ENCODE measurements at places on chromosomes 6 and 20.
A peak's percentile ranks its signal among the peaks of the same experiment; 100 is the strongest.

DNA sequence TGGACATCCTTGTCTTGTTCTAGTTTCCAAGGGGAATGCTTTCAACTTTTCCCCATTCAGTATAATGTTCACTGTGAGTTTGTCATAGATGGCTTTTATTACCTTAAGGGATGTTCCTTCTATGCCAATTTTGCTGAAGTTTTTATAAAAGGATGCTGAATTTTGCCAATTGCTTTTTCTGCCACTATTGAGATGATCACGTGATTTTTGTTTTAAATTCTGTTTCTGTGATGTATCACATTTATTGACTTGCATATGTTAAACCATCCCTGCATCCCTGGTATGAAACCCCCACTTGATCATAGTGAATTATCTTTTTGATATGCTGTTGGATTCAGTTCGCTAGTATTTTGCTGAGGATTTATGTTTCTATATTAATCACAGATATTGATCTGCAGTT, 130.6 kb upstream of the TAB2 start:
- DNase-seq, result no peak

GRCh38 chr20:15026759-15027158, 689.3 kb upstream of the FLRT3 start:
- DNase-seq, result no peak

DNA sequence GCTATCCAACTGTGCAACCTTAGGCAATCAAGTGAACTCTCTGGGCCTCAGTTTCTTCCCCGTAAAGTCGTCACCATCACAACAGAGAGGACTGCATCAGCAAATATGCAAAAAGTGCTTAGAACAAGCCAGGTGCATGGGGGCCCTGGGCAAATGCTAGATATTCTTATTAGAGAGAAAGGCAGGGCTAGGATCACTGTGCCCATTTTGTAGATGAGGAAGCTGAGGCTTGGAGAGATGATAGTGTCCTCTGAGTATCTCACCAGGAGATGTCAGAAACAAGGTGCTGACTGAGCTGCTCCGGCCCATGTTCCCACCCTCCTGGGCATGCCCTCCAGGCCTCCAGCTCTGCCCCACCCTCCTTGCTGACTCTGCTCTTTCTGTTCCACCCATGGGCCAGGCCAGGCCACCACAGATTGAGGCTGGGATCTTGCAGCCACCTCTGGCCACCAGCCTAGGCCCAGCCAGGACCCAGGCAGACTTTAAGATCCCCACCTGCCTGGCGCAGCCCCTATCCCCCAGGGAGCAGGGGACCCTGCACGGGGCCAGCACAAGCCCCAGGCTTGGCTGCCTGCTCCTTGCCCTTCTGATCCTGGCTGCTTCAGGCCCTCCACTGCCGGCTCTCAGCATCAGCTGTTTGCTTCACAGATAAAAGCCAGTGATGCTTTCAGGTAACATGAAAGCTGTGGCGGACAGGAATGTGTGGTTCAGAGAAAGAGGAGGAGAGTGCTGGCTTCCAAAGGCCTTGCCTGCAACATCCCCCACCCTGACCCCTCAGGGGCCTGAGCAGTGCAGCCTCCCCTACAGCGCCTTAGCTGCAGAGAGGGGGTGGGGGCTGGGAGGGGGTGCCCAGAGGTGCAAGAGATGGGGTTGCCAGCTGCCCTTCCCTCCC, 47.6 kb downstream of the GRM4 start:
- no peak for DNase-seq

DNA sequence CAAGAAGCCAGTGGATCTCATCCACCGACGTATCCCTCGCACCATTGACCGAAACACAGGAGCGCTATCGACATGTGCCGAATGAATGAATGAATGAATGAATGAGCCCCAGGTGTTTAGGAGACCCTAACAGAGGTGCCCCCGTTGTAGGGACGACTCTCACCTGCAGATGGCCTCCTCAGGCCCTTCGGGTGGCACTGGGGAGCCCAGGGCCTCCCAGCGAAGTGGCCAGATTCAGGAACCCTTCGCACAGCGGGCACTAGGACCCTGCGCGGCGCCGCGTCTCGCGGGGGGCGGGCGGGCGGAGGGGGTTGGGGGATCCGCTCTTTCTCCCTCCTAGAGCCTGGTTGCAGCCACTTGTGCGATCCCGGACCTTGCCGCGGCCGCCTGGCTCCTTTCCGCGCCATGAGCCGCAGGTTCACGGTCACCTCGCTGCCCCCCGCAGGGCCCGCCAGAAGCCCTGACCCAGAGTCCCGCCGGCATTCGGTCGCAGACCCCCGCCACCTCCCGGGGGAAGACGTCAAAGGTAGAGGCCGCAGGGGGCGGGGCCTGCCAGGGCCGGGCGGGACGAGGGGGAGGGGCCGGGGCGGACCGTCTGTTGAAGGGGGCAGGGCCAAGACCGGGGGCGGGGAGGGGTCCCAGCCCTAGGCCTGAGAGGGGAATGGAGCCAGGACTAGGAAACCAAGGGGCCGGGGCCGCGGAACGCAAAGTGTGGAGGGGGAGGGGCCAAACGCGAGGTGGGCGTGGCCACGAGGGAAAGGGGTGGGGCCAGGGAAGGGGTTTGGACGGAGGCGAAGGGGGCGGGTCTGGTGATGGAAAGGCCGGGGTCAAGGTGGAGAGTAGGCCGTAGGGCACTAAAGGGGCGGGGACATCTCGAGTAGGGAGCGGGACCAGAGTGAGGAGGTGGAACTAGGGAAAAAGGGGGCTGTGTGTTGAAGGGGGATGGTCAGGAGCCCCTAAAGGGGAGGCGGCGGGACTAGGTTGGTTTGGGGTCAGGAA, 7.4 kb upstream of the SLC12A5 start:
- peak; percentile 73 for DNase-seq

- DNase-seq, result no peak
Measured at GRCh38 chr20:53253668-53254067, 281.5 kb downstream of the TSHZ2 start.

DNA sequence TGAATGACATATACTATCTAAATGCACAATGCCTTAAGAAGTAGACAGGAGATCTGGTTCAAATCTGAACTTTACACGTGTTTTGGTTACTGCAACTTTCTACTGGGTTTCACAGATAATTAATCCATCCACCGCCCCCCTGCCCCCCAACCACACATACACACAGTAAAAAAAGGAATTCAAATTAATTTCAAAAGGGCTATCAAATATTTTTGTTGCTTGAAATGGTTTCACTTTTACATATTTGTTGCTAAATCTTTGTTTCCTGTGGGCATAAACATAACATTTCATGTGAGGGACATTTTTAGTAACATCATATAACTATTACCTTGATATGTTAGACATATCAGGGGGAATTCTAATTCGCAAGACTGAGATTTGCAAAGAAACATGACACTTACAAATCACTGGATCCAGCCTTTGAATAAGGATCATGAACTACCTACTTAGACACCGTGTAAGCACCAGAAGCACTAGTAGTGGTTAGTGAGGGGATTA, 7.5 kb downstream of the NEDD9 start:
- no peak for DNase-seq

DNA sequence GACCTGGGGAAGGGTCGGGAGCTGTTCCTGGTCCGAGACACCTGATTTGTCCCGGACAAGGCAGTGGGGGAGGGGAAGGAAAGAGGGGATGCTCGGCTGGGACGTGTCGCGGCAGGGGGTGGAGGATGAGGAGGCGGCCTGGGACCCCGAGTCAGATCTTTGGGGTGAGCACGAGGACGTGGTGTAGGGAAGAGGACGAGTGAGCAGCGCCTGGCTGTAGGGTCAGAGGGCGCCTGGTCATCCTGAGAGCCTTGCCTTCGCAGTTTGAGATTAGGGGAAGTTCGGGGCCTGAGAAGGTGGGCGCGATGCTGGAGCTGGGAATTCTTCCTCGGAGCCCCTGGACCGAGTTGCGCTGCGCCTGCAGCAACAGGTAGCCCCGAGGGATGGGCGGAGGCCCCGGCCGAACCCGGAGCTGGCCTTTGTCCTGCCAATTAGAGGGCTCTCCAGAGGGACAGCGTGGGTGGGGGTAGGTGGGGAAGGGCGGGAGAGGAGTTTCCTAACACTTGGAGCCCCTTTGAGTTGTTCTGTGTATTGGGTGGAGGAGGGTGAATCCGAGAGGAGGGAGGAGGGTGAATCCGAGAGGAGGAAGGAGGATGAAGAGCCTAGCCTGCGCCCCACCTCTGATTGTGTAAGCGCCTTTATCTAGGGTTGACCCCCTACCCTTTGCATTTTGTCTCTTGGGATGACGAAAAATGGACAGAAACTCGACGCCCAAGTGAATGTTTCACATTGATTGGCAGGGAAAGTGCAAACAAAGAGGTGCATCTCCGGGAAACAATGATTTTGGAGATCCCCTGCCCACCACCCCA, 72.0 kb downstream of the SOX4 start:
- DNase-seq, result no peak

- DNase-seq, result peak; percentile 82
Measured at GRCh38 chr6:143536866-143537691, 25.6 kb upstream of the FUCA2 start.

DNA sequence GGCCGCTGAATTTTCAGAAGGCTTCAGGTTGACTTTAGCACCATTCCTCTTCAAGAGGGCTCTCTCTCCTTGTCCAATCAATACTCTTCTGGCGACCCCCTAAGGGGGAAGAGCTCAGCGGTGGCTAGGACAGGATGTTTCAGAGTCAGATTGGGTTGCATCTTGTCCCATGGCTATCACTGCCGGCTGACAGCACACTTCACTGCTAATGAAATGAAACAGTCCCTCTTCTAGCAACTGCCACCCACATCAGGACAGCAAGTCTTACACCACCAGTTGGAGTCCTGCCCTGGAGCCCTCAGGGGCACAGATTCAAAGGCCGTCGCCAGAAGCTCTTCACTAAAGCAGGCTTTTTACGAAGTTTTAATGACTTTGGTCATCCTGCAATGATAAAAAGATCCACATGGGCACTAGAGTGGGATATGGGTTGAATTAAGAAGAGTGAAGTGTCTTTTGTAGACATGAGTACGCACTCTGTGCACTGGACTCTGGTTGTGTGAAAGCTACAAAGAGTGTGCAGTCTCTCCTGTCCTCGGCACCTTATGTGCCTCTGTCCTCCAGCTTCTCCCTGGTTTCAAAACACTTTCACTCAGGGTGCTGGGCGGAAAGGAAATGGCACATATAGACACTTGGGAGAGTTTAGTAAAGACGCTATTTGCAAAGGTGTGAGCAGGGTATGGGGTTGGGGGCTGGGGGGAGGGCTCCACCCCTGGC, 66.1 kb upstream of the SLC22A16 start:
- DNase-seq, result no peak

DNA sequence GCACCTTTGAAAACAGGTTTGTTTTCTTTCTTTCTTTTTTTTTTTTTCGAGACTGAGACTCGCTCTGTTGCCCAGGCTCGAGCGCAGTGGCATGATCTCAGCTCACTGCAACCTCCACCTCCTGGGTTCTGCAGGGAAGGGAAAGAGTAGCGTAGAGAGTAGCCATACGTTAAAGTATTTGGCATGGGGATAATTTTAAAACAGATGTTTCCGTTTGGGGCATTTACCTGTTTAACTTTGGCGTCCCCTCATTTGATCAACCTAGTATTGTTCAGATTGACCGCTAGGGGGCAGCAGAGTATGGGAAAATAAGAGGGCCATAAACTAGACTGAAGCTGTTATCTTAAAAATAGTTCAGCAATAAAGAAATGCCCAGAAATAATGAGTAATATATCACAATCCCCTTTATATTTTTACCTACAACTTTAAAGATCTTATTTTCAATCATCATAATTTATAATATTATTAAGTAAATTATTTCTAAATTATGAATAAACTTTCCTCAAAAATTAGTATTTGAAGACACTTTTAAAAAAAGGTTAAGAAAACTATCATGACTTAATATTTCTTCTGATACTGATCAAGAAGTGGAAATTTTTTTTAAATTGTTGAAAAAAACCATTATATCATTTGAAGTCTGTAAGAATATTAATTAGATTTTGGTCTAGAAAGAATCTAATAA, 7.6 kb upstream of the TAAR9 start:
- DNase-seq, result peak; percentile 80

DNA sequence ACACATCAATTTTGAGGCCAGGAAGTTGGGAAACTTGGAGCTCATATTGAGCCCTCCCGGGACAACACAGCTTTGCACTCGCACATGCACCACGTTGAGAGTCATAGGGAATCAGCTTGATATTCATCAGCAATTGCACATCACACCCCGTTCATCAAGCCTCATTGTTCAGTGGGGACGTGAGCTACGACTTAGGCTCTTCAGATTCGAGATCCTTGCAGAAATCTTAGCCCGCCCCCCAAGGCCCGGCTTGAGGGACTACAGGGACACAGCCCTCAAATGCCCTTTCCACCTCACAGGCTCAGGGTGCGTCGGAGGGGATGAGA, 93.0 kb upstream of the MAFB start:
- no peak for DNase-seq

GRCh38 chr6:36623547-36624459, 29.6 kb downstream of the SRSF3 start:
- peak; percentile 90 for DNase-seq

DNA sequence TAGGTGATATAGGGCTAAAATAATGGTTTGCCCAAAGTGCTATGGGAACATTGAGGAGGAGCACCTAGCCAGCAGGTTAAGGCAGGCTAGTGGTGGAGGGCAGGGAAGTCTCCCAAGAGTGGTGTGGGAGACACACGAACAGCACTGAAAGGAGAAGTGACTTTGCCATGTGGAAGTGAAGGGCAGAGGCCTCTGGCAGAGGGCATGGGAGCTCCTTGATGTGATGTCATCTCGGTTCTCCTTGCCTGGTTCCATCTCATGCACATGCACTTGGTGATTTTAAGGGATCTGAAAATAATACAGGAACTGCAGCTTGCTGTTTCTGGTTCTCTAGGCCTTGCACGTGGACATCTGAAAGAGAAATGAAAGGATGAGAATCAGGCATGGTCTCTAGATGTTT, 4.7 kb upstream of the MAP3K4 start:
- DNase-seq, result no peak

- no peak for DNase-seq
Measured at GRCh38 chr20:49630396-49630951, 62.5 kb upstream of the PTGIS start.

- no peak for DNase-seq
Measured at GRCh38 chr6:152267967-152268845, 369.0 kb downstream of the SYNE1 start.

DNA sequence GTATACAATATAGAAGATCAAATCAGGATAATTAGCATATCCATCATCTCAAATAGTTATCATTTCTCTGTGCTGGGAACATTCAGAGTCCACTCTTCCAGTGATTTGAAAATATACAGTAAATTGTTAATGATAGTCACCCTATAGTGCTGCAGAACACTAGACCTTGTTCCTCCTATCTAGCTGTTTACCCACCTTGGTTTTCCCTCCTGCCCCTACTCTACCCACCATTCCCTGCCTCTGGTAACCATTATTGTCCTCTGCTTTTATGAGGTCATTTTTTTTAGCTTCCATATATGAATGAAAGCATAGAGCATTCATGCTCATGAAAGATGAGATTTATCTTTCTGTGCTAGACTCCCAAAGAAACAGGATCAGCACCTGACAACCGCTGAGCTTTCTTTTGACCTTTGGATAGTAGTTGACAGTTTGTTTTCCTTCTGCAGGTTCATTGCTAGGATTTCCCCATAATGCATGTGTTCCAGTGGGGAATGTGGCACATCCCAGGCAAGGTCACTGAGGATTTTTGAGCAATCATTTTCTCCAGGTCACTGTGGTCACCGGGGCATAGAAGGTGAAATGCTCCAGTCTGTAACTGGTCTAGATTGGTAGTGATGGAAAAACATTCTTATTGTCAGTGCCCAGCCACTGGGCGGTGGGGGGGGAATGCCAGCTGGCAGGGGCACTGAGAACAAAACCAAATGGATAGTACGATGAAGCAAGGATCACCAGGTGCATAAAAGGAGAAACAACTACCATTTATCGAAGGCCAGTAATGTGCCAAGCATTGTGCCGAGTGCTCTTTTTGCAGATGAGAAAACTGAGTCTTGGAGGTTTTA, 33.6 kb upstream of the BCAS1 start:
- no peak for DNase-seq

All from activated CD8-positive, alpha-beta memory T cell treated with anti-CD3 and anti-CD28 coated beads for 24 hours (primary cell).